ENCODE measurements at places on chromosomes 5 and 9.

DNA sequence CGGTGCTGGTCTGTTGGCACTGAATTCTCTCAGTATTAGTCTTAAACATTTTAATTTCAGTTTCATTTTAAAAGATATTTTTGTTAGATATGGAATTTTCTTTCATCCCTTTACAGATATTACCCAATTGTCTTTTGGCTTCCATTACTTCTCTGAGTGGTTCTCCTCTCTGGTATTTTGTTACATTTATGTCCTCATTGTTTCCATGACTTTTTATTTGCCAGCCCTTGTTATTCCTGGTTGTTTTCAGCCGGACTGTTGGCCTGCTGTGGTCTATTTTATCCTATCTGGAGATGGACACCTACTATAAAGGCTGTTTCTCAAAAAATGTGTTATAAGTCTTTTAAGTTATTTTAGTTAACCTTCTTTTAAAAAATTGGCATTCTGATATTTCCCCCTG lies 117.2 kb downstream of the ARHGEF28 start:
- no peak for DNase-seq

DNA sequence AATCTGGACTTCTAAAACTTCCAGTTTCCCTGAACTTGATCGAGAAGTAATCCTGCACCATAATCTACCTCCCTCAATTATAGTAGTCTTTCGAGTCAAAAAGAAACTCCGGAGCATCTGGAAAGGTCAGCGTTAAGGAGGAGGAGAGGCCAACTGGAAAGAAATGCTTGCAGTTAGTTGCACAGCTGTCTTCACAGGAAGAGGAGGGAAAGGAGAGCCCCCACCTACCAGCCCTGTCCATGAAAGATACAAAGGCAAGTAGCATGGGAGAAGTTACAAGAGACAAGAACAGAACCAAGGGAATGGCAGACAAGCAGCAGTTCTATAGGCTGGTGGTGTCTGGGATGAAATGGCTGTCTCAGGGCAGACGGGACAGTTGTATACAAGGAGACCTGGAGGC lies 170.6 kb downstream of the RAB3C start:
- no peak for DNase-seq

DNA sequence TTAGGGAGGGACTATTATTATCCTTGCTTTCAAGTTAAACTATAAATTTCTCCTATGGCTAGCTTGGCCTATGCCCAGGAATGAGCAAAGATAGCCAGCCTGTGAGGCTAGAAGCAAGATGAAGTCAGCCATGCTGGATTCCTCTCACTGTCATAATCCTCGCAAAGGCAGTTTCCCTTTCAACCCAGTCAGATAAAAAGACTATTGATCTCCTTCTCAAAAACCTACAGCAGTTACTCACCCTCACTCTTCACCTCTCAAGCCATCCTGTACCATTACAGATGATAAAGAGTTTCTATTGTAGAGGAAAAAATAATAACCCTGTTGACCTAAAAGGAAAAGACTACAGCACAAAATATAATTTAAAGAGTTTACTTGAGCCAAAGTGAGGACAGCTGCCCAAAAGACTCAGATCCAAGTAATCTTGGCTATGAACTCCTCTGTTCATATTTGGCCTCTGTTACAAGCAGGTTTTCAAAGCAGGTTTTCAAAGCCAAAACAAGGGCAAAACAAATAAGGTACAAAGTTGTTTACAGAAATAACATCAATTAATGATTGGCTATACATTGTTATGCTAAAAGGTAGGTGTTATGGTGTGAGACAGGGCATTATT lies 41.7 kb downstream of the KCNV2 start:
- no peak for DNase-seq

GRCh38 chr5:156594406-156594805 lies 255.7 kb upstream of the PPP1R2B start:
- DNase-seq = no peak

DNA sequence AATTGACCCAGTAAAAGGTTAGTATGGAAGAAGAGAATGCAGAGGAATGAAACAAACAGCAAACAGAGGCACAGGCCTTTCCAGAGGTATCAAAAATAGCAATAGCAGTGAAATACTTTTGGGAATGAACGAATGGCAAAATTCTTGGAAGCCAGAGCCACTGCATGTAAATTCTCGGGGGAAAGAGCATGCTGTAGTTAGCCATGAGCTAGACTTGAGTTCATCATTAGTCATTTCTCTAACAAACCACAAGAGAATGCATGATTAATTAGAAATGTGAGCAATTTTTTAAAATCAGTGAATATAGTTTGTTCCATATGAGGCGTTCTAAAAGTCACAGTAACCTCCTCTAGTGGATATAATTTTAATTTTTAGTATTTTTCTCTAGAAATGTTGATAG lies 170.3 kb upstream of the PRR16 start:
- peak; percentile 95 for DNase-seq

GRCh38 chr9:125902831-125903512 lies 155.8 kb downstream of the PBX3 start:
- no peak for DNase-seq

GRCh38 chr5:19564036-19564435 lies 424.0 kb downstream of the CDH18 start:
- DNase-seq = no peak

DNA sequence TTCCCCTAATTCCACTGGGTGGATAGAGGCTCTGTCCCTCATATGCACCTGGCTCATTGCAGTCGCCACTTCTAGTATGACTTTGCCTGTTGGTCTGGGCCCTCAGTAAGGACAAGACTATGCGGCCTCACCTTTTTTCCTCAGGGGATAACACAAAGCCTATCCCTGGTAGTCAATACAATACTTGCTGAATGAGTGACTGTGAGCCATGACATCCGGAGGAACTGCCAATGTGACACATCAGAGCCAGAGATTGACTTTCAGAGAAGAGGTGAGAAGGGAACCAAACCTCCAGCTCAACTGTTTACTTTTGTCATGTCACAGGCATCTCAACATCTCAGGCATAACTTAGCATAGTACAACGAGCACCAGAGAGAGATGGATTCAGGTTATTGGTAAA lies 371.3 kb downstream of the DMRT2 start:
- no peak for DNase-seq

- DNase-seq = no peak
Observed at GRCh38 chr5:146788898-146789297, 89.7 kb downstream of the PPP2R2B start.

- DNase-seq = peak; percentile 47
Observed at GRCh38 chr9:12875191-12875590, 100.4 kb downstream of the LURAP1L start.

GRCh38 chr9:69397384-69398214 lies 72.6 kb downstream of the ENTREP1 start:
- peak; percentile 12 for DNase-seq

GRCh38 chr9:86407022-86407421 lies 52.8 kb upstream of the TUT7 start:
- DNase-seq = peak; percentile 52

DNA sequence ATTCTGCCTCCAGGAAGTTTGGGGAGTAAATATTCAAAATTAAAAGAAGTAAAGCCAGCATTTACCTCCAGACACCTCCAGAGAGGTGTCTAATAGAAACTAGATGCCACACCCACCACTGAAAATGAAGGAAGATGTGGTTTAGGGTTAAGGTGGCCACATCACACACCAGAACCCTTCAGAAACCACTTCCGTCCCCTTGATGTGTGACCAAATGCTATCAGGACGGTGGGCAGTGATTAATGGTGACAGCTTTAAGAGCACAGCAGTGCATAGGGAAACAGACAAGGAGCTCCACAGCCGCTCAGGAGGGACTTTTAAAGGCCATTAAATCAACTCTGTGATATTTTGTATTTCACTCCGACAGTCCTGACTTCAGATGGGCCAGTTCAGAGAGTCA lies 295.2 kb downstream of the BRINP1 start:
- DNase-seq = no peak

GRCh38 chr5:133680830-133681565 lies 68.7 kb upstream of the FSTL4 start:
- no peak for DNase-seq

DNA sequence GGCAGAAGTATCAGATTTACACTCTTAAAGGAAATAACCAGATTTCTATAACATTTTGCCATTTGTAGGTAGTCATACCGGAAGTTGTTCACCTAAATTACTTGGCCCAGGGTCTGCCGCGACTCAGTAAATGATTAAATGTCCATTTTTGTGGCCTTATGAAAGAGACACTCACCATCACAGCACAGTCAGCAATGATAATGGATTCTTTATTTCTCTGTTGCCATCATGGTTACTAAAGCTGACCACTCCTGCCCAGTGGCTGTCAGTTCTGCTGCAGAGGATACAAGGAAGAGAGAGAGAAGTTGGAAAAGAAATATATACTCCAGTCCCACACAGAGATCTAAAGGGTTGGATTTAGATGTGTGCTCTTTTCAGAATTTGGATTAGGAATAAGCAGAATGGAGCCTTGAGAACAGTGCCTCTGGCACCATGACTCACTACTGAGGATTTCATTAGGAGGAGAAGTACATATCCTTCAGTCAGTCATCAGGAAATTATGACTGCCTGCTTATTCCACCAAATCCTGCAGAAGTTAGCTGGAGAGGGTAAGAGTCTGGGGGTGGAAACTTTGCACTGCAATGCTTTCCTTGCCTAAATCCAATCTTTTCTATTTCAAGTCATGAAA lies 72.8 kb upstream of the EFNA5 start:
- peak; percentile 84 for DNase-seq

GRCh38 chr5:81773574-81773973 lies 22.7 kb upstream of the SSBP2 start:
- no peak for DNase-seq

- DNase-seq = peak; percentile 82
Observed at GRCh38 chr9:70257991-70258691, 637 bp upstream of the SMC5 start.

- DNase-seq = peak; percentile 96
Observed at GRCh38 chr5:9188131-9188530, 357.7 kb downstream of the SEMA5A start.

- peak; percentile 55 for DNase-seq
Observed at GRCh38 chr5:141598391-141599345, 20.1 kb downstream of the DIAPH1 start.

GRCh38 chr5:99605904-99606303 lies 677.1 kb upstream of the CHD1 start:
- no peak for DNase-seq

- DNase-seq = no peak
Observed at GRCh38 chr5:123398058-123398733, 25.0 kb downstream of the CEP120 start.
